ENCODE measurements at places on chromosomes 11 and 22.
A peak's percentile ranks its signal among the peaks of the same experiment; 100 is the strongest.

DNA sequence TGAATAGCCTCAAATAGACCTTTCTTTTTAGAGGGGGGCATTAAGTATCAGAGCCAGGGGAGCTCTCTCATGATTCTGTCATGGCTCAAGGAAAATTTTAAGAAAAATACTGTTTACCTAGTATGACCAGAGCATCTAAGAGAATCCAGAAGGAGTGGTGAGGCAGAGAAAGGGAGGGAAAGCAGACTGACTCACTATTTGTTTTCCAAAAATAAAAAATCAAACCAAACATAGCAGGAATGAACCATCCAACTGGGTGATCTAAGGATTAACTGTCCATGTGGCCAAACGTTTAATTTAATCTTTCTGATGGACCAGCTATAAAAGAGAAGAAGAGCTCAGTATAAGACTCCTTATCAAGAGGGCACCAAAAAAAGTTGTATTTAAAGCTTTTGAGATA, 70.8 kb downstream of the GAB2 start:
- no peaks in the 10 kb centered on the region for H3K27me3 ChIP-seq
- no peaks in the 10 kb centered on the region for H3K36me3 ChIP-seq
- DNase-seq: no peak
- H3K4me1 ChIP-seq: peaks cover 16% of the 10 kb centered on the region

- no peak overlapping the region for H3K4me3 ChIP-seq
- no peaks in the 10 kb centered on the region for H3K27me3 ChIP-seq
- no peak for DNase-seq
- H3K27ac ChIP-seq: no peak overlapping the region
- no peaks in the 10 kb centered on the region for H3K4me1 ChIP-seq
Measured at GRCh38 chr22:29291215-29291614, 15.2 kb upstream of the GAS2L1 start.

GRCh38 chr11:122093731-122094275, 22.2 kb downstream of the BLID start:
- peaks cover 3% of the 10 kb centered on the region for H3K27me3 ChIP-seq
- H3K36me3 ChIP-seq: no peaks in the 10 kb centered on the region
- H3K4me1 ChIP-seq: no peaks in the 10 kb centered on the region

- no peak for DNase-seq
- H3K4me1 ChIP-seq: peaks cover 49% of the 10 kb centered on the region
- H3K36me3 ChIP-seq: no peaks in the 10 kb centered on the region
- H3K27ac ChIP-seq: no peak overlapping the region
- no peak overlapping the region for H3K4me3 ChIP-seq
Measured at GRCh38 chr11:69292221-69292648, 1.7 kb upstream of the MYEOV start.

GRCh38 chr22:19756288-19757128, 4.1 kb upstream of the TBX1 start:
- no peak overlapping the region for H3K27ac ChIP-seq
- peaks cover 91% of the 10 kb centered on the region for H3K27me3 ChIP-seq
- H3K4me1 ChIP-seq: peaks cover 4% of the 10 kb centered on the region
- no peak overlapping the region for H3K4me3 ChIP-seq

DNA sequence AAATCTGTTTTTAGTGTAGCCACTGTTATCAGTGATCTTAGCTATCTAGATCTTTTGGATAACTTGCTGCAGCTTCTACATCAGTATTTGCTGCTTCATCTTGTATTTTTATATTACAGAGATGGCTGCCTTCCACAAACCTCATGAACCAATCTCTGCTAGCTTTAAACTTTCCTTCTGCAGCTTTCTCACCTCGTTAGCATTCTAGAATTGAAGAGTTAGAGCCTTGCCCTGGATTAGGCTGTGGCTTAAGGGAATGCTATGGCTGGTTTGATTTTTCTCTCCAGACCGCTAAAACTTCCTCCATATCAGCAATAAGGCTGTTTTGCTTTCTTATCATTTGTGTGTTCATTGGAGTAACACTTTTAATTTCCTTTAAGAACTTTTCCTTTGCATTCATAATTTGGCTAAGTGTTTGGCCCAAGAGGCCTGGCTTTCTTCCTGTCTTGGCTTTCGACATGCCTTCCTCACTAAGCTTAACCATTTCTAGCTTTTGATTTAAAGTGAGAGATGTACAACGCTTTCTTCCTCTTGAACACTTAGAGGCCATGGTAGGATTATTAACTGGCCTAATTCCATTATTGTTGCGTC, 51.9 kb downstream of the LDLRAD3 start:
- no peak overlapping the region for H3K4me3 ChIP-seq
- no peaks in the 10 kb centered on the region for H3K27me3 ChIP-seq
- DNase-seq: no peak
- no peaks in the 10 kb centered on the region for H3K4me1 ChIP-seq
- no peak overlapping the region for H3K27ac ChIP-seq
- no peaks in the 10 kb centered on the region for H3K36me3 ChIP-seq

GRCh38 chr22:23849009-23850006, 8.4 kb upstream of the SLC2A11 start:
- no peak overlapping the region for H3K4me3 ChIP-seq
- DNase-seq: peak; percentile 71
- H3K27ac ChIP-seq: no peak overlapping the region
- peaks cover 9% of the 10 kb centered on the region for H3K4me1 ChIP-seq

DNA sequence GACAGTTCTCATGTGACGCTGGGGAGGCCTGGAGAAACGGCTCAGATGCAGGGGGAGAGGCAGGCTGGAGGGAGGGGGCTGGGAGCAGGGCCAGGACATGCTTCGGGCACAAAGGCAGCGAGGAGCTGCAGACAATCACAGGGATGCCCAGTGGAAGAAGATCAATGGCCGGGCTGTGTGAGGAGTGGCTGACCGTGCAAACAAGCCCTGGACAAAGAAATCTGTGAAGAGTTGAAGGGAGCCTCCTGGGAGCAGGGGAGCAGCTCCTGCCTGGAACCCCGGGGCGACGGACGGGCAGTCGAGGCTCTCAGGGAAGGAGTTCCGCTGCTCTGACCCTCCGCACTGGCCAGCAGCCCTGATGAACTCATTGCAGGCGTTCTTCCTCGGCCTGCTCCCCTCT, 126.7 kb upstream of the B3GAT1 start:
- no peak overlapping the region for H3K4me3 ChIP-seq
- DNase-seq: no peak
- H3K4me1 ChIP-seq: no peaks in the 10 kb centered on the region
- no peaks in the 10 kb centered on the region for H3K36me3 ChIP-seq
- peaks cover 5% of the 10 kb centered on the region for H3K27me3 ChIP-seq

GRCh38 chr11:94786264-94787126, 18.3 kb downstream of the AMOTL1 start:
- H3K27ac ChIP-seq: peak overlapping the region; percentile 9
- H3K36me3 ChIP-seq: no peaks in the 10 kb centered on the region
- H3K4me1 ChIP-seq: peaks cover 29% of the 10 kb centered on the region
- no peaks in the 10 kb centered on the region for H3K27me3 ChIP-seq

DNA sequence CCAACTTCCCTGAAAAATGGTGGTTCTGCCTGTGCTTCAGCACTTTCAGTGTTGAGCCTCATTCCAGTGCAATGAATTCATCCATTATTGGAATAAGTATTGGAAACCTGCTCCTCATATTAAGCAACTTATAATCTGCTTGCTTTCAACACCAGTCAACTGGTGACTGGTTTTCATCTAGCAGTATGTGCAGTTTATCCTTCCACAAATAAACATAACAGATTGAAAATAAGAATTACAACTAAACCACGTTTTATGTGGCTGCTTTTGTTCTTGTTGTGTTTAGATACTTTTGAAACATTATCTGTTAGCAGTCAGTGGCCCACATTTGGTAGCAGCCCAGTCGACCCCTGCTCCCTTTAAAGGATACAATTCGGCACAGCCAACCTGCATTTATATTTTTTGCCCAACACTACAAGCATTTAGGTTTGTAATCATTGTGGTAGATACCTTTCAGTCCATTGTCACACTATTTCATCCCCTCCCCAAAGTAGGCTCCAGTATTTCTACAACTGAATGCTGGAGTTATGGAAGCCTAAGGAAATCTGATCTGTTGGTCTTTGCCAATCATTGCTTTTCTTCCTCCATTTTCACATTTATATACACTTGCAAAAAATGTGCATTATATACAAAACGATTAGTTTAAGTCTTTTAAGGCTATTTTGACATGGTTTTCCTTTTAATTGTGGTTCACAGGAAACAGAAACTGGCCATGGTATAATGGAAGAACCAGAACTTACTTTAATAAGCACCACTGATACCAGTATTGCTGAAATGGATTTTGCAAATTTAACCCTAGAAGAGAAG, 13.1 kb downstream of the TAF1D start:
- H3K27me3 ChIP-seq: no peaks in the 10 kb centered on the region
- H3K4me3 ChIP-seq: no peak overlapping the region

GRCh38 chr11:126514061-126514693, 158.7 kb downstream of the ST3GAL4 start:
- H3K27ac ChIP-seq: no peak overlapping the region
- H3K4me3 ChIP-seq: no peak overlapping the region
- peaks cover 9% of the 10 kb centered on the region for H3K27me3 ChIP-seq
- no peaks in the 10 kb centered on the region for H3K36me3 ChIP-seq
- no peaks in the 10 kb centered on the region for H3K4me1 ChIP-seq
- DNase-seq: no peak

- H3K4me1 ChIP-seq: no peaks in the 10 kb centered on the region
- H3K27me3 ChIP-seq: no peaks in the 10 kb centered on the region
- H3K36me3 ChIP-seq: peaks cover 16% of the 10 kb centered on the region
Measured at GRCh38 chr22:24925586-24926427, 20.7 kb downstream of the LHFPL7 start.

- peak; percentile 98 for DNase-seq
- peak overlapping the region; percentile 90 for H3K27ac ChIP-seq
- H3K4me1 ChIP-seq: peaks cover 43% of the 10 kb centered on the region
- H3K27me3 ChIP-seq: no peaks in the 10 kb centered on the region
- no peaks in the 10 kb centered on the region for H3K36me3 ChIP-seq
Measured at GRCh38 chr22:27668828-27669797, 132.4 kb downstream of the MN1 start.

DNA sequence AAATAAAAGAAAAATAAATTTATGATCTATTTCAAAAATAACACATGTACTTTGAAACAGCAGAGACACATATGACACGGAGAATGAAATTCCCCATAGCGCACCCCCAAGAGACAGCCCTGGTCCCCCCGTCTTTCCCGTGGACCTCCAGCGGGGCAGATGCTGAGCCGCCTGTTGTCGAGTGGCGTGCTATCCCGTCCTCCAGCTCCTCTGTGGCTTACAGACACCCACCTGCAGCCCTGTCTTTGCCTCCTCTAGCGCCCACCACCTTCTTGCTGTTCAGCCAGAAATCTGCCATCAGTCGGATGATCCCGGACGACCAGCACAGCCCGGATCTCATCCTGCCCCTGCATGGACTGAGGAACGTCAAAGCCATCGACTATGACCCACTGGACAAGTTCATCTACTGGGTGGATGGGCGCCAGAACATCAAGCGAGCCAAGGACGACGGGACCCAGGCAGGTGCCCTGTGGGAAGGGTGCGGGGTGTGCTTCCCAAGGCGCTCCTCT, 44.4 kb upstream of the PPP6R3 start:
- peaks cover 83% of the 10 kb centered on the region for H3K36me3 ChIP-seq
- H3K27ac ChIP-seq: no peak overlapping the region
- H3K4me3 ChIP-seq: no peak overlapping the region
- H3K27me3 ChIP-seq: no peaks in the 10 kb centered on the region
- no peaks in the 10 kb centered on the region for H3K4me1 ChIP-seq

DNA sequence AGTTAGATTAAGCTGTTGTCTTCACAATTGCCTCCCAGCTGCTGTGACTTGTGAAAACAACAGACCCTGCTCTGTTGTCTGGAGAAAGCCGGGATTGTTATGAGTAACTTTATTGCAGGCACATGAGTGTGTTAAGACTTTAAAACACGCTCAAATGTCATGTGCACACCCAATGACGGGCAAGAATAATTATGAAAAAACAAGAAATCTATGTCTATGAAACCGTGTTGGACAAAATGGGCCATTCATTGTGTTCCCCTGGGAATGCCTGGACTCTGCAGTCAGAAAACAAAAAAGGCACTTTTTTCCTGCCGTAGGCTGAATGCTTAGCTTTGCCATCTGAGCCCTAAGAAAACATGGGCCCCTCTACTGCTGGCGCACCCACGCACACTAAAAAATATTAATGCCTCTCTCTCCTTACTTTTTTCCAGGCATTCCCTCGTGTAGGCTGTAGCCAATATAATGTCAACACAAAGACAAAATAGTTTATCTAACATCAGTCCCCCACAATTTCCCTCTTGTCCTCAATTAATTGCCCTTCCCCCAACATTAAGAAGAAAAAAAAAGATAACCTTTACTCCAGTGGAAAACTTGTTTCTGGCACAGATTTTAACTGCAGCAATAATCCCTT, 207.9 kb downstream of the SOX6 start:
- H3K4me3 ChIP-seq: no peak overlapping the region
- H3K4me1 ChIP-seq: peaks cover 15% of the 10 kb centered on the region
- no peaks in the 10 kb centered on the region for H3K36me3 ChIP-seq
- DNase-seq: peak; percentile 67

DNA sequence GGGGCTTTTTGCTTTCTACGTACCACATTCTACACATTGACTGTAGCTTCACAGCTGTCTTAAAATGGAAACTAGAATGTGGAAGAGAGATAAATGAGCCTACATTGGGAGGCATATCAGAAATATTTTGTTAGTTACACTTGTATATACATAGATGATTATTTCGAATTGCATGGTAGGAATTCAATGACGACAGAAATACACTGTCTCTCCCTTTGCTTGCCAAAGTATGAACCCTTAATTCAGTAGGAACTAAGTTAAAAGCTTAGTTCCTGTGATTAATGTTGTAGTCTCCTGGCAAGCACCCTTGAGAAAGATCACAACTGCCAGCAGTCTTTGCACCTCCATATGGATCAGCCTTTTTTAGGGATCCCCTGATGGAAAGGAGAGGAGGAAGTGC, 10.1 kb downstream of the C11orf87 start:
- H3K27ac ChIP-seq: no peak overlapping the region
- H3K4me1 ChIP-seq: no peaks in the 10 kb centered on the region
- H3K27me3 ChIP-seq: no peaks in the 10 kb centered on the region
- H3K4me3 ChIP-seq: no peak overlapping the region
- no peak for DNase-seq

GRCh38 chr22:49724893-49725489, 102.7 kb downstream of the BRD1 start:
- no peaks in the 10 kb centered on the region for H3K4me1 ChIP-seq
- no peak overlapping the region for H3K4me3 ChIP-seq
- H3K27me3 ChIP-seq: peaks cover 46% of the 10 kb centered on the region

DNA sequence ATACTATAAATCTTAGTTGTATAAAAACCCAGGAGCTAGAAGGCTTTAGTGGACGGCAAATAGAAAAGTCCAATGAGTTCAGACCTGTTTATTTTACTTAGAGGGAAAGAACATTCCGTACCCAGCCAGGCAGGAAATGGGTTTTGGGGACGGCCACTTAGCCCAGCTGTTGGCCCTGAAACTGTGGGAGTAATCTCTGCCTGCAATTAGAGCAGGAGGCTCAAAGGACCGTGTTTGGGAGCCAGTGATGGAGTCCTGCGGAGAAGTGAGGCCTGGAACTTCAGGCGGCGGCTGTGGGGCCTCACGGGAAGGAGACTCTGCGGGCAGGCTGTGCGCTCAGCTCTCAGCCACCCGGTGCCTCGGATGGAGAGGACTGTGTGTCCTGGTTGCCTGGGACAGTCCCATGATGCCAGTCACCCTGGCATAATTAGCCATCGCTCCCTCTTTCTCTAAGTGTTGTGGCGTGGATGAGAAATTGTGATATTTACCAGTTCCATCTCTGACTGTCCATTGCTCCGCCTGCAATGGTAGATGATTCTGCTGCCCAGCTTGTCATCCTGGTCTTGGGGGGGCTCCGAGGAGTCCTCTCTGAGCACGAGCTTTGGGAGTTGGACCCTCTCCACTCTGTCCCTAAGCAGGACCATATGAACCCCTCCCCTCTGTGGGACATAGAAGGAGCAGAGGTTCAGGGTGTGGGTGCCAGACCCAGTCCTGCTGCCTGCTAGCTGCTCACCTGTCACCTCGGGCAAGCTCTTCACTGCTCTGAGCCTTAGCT, 530.3 kb downstream of the TBC1D22A start:
- no peaks in the 10 kb centered on the region for H3K36me3 ChIP-seq
- no peaks in the 10 kb centered on the region for H3K27me3 ChIP-seq
- H3K4me1 ChIP-seq: no peaks in the 10 kb centered on the region
- peak; percentile 15 for DNase-seq
- H3K27ac ChIP-seq: no peak overlapping the region
